Activated T-cell treated with anti-CD3 and anti-CD28 coated beads for 48 hours (primary cell): ENCODE measurements at places on chromosomes 2 and 18.

- DNase-seq, result no peak
Observed at GRCh38 chr18:51346404-51346803, 148.9 kb upstream of the MEX3C start.

DNA sequence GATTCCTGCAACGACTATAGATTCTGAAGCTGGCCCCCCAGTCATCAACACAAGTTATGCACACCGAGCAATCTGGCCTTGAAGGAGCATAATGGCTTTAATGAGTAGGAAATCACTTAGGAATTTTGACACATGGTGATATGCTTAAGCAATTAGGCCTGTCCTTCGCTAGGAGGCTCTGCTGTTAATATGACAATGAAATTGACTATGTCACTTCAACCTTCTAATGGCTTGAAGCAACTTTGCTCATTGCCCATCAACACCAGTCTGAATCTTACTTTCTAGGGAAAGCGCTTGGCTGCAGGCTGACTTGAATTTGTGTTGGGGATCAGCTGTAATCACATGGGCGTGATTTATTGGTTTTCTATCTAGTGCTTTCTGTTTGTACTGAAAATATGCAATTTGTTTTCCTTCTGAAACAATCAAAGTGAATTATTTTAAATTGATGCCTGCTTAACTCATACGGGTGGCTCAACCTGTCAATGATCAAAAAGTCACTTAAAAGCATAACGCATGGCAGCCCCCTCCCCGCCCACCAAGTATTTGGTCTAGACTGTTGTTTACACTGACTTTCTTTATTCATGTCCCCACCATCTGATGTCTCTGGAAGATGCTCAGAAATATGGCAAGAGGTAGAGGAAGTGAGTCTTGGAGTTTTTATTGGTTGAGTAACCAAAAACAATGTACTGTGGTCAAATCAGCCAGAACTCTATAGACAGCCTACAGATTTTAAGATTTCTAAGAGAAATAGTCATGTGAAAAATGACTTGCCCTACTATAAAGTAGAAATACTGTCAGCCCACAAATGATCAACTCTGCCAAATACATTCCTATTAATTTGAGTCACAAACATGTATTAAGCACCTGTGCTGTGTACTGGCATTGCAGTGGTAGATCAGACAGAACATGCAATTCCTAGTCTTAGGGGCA is 344.9 kb downstream of the RBM43 start:
- no peak for DNase-seq

DNA sequence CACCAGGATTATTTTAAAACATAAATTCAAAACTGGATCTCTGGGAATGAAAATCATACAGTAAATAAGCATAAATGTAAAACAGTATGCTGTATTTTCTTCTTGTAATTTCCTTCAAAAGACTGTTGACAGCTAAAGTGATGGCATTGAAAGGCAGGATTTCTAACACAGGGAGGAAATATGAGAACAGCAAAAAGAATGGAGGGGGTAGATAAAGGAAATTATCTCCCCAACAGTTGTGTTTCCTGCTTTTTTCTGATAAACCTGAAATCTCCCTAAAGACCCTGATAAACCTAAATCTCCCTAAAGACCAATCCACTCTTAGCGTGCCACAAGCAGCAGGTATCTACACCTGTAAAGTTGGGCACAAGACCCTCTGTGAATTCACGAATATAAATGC is 50.8 kb downstream of the PIAS2 start:
- DNase-seq, result no peak

GRCh38 chr18:57214976-57215375 is 68.1 kb downstream of the BOD1L2 start:
- no peak for DNase-seq

- no peak for DNase-seq
Observed at GRCh38 chr2:48854681-48855080, 99.2 kb upstream of the LHCGR start.

- no peak for DNase-seq
Observed at GRCh38 chr2:209395229-209395628, 28.6 kb upstream of the MAP2 start.

GRCh38 chr2:192122141-192122540 is 72.6 kb downstream of the TMEFF2 start:
- no peak for DNase-seq
